HCT116 (cell line): ENCODE measurements at places on chromosomes 5 and 9. TPM values are rescaled to one million over a fixed set of nuclear protein-coding genes. Genes with fewer than 3 reads are reported as not detected.

DNA sequence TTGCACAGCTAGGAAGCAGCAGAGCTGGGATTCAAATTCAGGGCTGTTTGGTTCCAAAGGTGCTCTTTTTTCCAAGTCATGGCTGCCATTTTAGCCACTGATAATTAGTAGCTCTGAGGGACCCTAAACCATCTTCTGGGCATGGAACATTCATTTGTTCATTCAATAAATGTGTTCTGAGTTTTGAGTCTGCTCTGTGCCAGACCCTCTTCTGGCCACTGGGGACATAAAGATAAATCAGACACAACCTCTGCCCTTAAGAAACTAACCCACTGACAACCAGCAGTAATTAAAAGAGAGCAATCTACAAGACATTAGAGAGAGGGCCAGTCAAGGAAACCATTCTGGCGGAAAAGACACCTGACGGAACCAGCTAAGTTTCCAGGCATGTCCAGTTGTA, 2.0 kb upstream of the CPEB4 start:
- no peak for DNase-seq

DNA sequence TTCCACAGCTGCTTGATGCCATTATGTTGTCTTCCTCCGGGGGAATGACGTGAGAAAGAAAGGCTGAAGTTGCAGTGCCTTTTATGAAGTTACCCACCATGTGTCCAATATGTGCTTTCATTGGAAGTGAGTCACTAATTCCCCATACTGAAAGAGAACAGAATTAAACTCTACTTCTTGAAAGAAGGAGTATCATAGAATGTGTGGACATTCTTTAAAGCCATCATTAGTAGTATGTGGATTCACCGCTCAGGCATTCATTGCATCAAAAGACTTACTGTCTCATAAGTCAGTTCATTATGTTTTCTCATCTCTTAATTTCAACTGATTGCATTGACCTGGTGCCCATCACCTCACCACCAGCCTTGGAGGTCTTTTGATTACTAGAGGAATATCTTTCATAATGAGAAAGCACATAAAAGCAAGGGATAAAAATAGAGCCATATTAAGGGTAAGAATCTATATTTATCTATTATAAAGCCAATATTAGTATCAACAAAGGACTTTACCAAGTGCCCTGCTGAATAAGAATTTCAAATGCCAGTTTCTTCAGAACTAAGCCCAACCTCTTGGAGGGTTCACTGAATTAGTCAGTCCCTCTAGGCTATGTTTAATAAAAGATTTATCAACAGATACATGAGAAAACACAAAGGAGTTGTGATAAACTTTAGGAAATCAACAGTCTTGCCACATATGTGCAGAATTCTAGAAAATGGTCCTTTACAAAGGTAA, 516.1 kb downstream of the NTRK2 start:
- no peak for DNase-seq

The CNTLN gene
- 5.1 TPM for total RNA-seq

The DBH gene
- not detected for total RNA-seq

The ARSK gene
- total RNA-seq = 4.6 TPM

DNA sequence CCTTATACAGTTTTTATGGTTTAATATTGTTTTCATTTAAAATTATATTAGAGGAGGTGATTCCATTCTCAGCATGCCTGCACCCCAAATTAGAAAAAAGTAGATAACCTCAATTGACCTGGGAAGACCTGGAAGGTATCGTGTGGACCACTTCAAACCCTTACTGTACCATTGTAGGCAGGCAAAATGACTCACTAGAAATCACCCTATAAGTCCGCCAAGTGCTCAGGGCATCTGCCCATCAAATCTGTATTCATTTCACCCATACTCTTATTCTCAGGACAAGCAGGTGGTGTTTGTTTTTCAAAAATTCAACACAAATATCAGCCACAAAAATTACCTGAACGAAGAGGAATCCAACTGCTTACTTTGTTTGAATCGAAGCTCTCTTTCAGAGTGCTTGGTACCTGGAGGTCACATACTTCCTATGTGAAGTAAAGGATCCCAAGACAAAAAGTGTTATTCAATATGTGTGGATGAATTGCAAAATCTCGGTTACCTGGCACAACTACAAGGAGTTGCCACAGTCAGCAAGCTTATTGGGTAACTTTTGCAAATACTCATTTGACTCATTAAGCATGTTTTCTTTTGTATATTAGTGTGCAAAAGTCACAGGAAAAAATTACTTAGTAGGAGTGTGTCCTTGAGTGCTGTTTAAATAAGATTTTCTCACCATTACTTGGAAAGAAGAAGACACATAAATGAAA, 216.2 kb downstream of the ENC1 start:
- DNase-seq = no peak

- no peak for DNase-seq
These were observed 15.6 kb downstream of the FKBP15 start for GRCh38 chr9:113205432-113205831.

- no peak for DNase-seq
These were observed 4.0 kb downstream of the PCDHGC3 start for GRCh38 chr5:141479776-141480175.

The EPB41L4B gene
- 8.1 TPM for total RNA-seq

GRCh38 chr9:111300140-111300735, 29.8 kb downstream of the OR2K2 start:
- no peak for DNase-seq

DNA sequence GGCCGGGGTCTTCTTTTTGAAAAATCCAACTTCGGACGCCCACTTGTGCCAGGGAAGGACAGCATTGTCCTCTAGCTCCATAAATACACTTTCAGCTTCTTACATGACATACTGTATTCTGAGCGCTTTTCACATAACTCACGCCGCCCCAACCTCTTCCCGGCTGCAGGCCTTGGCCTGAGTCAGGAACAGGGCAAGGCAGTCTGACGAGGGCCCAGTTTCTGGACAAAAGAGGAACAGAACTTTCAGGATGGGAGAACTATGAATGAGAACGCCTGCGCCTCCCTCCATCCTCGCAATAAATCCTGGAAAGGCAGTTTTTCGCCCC, 650 bp downstream of the DCTN4 start:
- no peak for DNase-seq

GRCh38 chr5:89604342-89604741, 721.4 kb upstream of the MEF2C start:
- no peak for DNase-seq

DNA sequence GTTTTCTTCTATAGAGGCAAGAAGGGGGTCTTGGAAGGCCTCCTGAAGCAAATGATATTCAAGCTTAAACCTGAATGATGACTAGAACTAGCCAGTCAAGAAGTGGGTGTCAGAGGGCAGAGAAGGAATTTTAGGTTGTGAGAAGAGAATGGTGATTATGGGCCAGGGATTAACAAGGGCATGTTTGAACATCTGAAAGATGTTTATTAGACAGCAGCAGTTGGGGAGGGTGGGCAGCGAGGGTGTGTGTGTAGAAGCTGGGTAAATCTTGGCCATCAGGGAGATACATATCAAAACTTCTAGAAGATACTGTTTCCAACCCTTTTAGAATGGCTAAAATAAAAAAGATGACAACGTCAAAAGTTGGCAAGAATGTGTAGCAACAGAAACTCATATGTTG, 54.5 kb downstream of the MAN2A1 start:
- DNase-seq = no peak

- DNase-seq = no peak
These were observed 107.2 kb downstream of the DRD1 start for GRCh38 chr5:175336781-175337180.

GRCh38 chr9:126230692-126231091, 95.9 kb upstream of the MVB12B start:
- no peak for DNase-seq

The SH3PXD2B gene
- total RNA-seq = 27.5 TPM

GRCh38 chr9:135376511-135377265, 102.9 kb upstream of the PPP1R26 start:
- DNase-seq = no peak

DNA sequence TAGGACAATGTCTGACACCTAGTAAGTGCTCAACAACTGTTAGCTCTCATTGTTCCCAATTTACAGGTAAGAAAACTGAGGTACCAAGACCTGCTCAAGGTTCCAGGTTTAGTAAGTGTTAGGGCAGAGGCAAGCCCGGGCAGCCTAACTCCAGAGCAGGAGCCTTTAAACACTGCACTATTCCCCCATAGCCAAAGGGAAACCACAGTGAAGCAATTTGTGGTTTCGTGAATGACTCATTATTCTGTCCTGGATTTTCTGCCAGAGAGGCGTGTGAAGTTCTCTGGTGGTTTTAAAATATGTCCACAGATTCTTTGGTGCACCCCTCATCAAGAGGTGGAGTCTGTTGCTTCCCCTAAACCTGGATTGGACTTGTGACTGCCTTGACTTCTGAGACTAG, 1.0 kb upstream of the MCC start:
- DNase-seq = peak; percentile 89

GRCh38 chr5:96637196-96637595, 25.0 kb upstream of the CAST start:
- no peak for DNase-seq

- DNase-seq = no peak
These were observed 8.9 kb upstream of the MYO10 start for GRCh38 chr5:16944816-16945562.

The C5orf46 gene
- not detected for total RNA-seq

The CEP72 gene
- 25.6 TPM for total RNA-seq

The POU4F3 gene
- total RNA-seq = 0.15 TPM

DNA sequence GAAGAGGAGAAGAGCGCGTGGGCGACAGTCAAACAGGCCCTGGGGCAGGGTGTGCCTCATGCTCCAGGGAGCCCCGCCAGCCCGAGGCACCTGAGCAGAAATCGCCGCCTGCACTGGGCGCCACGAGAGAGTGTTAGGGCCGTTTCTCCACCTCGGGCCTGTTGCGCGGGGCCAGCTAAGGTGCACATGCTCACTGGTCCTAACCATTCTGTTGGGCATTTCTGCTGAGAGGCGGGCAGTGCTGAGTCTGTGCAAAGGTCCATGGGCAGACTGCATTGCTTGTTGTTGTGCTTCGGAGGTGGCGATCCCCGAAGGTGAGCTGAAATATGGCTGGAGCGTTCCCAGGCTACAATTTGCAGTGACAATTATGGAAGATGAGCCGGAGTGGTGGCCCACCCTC, 367.8 kb upstream of the SPATA31A5 start:
- no peak for DNase-seq

GRCh38 chr5:36646507-36647023, 40.2 kb downstream of the SLC1A3 start:
- DNase-seq = peak; percentile 27

GRCh38 chr9:131259916-131260597, 16.3 kb downstream of the FAM78A start:
- no peak for DNase-seq

- DNase-seq = no peak
These were observed 27.1 kb downstream of the DCTN4 start for GRCh38 chr5:150731669-150732242.

The CEL gene
- total RNA-seq = 6.9 TPM

DNA sequence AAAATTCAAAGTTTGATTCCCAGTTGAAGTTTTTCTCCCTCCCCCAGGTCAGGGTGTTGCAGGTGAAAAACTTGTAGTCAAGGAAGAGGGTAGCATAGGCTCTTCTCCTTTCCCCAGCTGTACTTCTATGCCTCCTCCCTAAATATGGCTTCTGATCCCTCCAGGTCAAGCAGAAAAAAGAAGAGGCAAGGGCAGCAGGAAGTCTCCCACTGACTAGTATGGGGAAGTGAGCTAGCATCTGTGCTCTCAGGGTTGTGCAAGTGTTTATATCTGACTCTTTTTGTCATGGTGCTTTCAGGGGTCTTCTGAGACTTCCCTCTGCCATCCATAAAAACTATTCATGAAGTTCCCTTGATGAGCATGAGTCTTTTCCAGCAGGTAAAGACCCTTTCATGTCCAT, 76.0 kb downstream of the ATPSCKMT start:
- no peak for DNase-seq

DNA sequence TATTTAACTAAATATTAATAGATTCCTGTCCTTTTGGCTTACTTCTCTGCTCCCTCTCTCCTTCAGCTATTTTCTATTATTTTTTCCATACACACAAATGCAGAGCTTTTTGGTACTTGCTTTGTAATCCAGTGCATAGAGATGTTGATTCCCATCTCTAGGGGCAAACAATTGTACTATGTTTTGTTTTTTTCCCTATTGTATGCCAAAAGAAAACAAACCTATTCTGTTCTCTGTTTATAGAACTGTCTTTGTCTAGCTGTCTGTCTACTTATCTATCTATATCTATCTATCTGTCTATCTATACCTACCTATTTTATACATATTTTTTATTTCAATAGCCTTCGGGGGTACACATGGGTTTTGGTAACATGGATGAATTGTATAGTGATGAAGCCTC, 121.6 kb upstream of the LIFR start:
- no peak for DNase-seq

DNA sequence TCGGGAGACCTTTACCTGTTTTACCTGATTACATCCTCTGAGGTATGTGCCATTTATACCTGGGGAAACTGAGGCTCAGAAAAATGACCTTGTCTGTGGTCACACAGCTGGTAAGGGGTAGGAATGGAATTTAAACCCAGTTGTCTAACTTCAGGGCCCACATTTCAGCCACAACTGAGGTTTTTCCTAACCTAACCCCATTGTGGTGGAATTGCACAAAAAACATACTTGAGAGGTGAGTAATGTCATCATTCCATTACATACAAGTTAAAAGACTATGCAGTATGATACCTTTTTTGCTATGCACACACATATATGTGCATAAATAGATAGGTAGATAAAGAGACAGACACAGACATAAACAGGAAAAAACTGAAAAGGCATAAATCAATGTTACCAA, 14.1 kb downstream of the FGF1 start:
- no peak for DNase-seq

The PGM5 gene
- total RNA-seq = 0.15 TPM

- no peak for DNase-seq
These were observed 90.9 kb upstream of the GPR151 start for GRCh38 chr5:146606893-146607292.

- DNase-seq = no peak
These were observed 16.2 kb downstream of the GPR21 start for GRCh38 chr9:123049589-123050222.

The EIF4E1B gene
- 0.07 TPM for total RNA-seq

DNA sequence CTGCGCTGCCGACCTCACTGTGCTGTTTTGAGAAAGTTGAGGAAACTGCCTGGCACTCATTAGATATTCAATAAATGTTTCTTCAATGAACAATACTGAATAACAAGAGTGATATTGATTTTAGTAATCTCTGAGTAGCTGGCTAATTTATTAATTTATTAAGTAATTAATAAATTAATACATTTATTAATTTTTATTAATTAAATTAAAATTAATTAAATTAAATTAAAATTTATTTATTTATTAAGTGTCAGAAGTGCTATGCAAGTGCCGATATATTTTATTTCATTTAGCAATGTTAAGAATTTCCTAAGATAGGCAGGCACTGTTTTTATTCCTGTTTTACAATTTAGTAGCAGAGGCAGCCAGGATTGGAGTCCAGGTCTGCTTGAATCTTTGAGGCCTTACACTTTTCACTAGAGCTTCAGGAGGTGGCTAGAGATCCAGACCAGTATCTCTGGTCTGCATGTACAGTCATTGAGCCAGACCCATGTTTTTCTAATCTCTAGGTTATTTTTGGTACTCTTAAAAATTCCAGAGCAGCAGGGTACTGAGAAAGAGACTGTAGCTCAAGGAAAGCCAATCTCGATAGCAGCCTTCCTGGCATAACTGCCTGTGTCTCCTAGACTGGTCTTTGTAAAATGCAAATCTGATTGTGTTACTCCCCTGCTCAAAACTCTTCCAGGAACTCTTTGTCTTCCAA, 109.2 kb downstream of the ARHGEF28 start:
- DNase-seq = no peak
